T-cell (primary cell): ENCODE measurements at places on chromosomes 3 and 15. TPM values are rescaled to one million over a fixed set of nuclear protein-coding genes. Genes with fewer than 3 reads are reported as not detected.

- no peak for DNase-seq
These were observed 141.4 kb downstream of the TFG start for GRCh38 chr3:100850701-100851100.

DNA sequence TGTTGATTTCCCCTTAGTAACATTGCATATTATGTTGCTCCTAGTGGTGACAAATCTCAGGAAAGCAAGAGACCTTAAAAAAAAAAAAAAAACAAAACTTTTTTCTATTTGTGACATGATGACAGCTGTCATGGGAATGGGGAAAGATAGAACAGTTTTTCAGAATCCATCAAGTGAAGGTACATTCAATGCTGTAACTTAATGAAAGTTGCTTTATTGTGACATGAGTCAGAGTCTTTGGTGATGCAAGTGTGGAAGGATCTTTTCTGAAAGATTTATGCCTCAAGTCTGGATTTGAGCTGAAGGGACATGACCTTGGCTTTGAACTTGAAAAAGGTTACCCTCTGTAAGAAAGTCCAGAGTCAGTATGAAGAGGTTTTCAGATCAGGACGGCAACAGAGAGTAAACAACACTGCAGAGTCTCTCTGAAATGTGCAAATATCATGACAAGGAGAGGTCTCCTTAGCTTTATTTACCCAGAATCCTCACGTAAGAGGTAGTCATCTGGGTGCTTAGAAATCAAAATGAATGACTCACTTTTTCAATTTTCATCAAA, 424.7 kb downstream of the CNTN4 start:
- no peak for DNase-seq

DNA sequence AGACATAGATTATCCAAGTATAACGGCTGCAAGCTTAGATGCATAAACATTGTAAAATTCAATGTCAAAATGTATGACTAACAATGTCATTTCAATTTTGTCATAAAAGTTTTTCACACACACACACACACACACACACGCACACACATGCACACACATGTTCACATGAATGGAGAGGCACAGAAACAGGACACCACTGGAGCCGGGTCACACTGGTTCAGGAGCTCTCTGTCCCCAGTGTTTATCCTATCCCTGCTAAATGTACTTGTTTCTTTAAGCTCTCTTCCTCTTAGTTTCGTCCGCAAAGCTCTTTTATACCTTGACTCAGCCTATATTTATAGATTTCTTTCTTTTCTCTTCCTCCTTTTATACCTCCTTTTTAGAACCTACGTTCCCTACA, 249.9 kb downstream of the CADPS start:
- DNase-seq = no peak

DNA sequence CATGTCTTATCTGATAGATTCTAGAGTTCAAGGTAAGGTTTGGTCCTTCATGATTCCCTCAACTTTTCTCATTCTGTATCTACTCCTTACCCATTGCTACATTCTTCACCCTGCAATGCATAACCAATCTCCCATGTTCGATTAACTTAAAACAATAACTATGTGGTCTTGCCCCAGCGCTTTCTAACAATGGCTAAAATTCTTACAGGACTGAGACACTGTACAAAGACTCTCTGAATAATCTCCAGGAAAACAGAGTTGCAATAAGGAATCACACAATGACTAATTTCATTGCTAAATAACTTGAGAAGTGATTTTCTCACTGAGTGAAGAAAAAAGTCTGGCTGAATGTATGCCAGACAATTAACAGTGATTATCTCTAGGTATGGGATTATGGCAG, 69.6 kb upstream of the FAM174B start:
- DNase-seq = no peak

- no peak for DNase-seq
These were observed 53.1 kb upstream of the FAM3D start for GRCh38 chr3:58719684-58720083.

- DNase-seq = no peak
These were observed 62.3 kb upstream of the CPOX start for GRCh38 chr3:98655666-98656065.

DNA sequence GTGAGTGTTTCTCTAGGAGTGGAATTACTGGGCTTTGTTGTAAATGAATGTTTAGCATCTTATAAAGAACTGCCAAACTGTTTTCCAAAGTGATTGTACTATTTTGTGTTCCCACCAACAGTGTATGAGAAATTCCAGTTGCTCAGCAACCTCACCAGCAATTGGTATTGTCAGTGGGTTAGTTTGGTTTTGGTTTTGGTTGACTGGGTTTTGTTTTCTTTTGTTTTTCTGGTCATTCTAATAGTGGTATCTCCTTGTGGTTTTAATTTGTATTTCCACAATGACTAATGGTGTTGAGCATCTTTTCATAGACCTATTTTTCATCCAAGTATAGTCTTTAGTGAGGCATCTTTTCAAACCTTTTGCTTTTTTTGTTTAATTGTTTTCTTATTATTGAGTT, 27.1 kb downstream of the FILIP1L start:
- DNase-seq = no peak

GRCh38 chr3:47741925-47742324, 39.8 kb downstream of the SMARCC1 start:
- DNase-seq = no peak

BUB1B gene
- 1.9 TPM for total RNA-seq

PLSCR1 gene
- 19.0 TPM for total RNA-seq

HESX1 gene
- not detected for total RNA-seq

TRIP4 gene
- 19.1 TPM for total RNA-seq

A4GNT gene
- not detected for total RNA-seq

RCCD1 gene
- 21.2 TPM for total RNA-seq
